ENCODE measurements at places on chromosomes 4 and X. TPM values are rescaled to one million over a fixed set of nuclear protein-coding genes. Genes with fewer than 3 reads are reported as not detected.

GRCh38 chrX:5788910-5789309 is 439.8 kb downstream of the NLGN4X start:
- no peak for DNase-seq

GRCh38 chrX:41391606-41392005 is 55.5 kb upstream of the NYX start:
- DNase-seq: no peak

- DNase-seq: no peak
Measured at GRCh38 chr4:100657187-100657586, 139.4 kb upstream of the EMCN start.

- DNase-seq: no peak
Measured at GRCh38 chr4:2626231-2626630, 89.8 kb downstream of the FAM193A start.

- no peak for DNase-seq
Measured at GRCh38 chrX:134622056-134622812, 36.0 kb downstream of the PLAC1 start.

- no peak for DNase-seq
Measured at GRCh38 chrX:9204560-9204959, 170.6 kb upstream of the FAM9B start.

DNA sequence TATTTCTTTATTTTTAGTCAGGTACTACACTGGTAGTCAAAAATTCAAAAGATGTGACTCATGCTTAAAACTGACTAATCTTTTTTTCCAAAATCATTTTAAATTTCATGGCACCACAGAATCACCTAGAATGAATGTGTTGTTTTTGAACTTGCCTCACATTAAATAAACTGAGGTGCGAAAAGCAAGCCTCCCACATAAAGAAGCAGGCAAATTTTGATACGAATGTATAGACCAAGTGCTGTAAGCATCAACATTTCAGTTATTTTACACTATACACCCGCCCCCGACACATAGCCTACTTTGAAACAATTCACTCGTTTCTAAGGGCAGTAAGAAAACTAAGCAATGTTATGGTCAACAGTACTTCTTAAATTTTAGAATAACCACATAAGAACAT is 94.3 kb downstream of the MRPL1 start:
- no peak for DNase-seq

- DNase-seq: no peak
Measured at GRCh38 chrX:5397409-5397808, 831.3 kb downstream of the NLGN4X start.

- DNase-seq: no peak
Measured at GRCh38 chrX:19683817-19684216, 168.5 kb upstream of the MAP3K15 start.

- no peak for DNase-seq
Measured at GRCh38 chr4:88697141-88697540, 488 bp downstream of the NAP1L5 start.

DNA sequence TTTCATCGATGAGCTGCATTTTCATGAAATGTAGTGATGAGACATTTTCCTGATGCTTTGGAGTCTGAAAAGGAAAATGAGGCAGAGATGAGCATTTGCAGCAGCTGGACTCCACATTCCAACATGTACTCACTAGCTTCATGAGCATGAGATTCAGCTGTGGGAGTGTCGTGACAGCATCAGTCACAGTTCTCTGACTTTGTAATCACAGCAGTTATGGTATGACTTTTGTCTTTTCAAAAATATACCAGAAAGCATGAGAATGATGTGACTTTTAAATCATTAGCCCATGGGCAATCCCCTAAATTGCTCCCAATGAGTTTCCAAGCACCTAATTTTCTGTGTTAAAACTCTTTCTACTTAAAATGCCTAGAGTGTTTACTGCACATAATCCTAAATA is 18.3 kb upstream of the MSL3 start:
- no peak for DNase-seq

Gene EREG
- total RNA-seq: 0.13 TPM

- no peak for DNase-seq
Measured at GRCh38 chr4:760616-761015, 55.0 kb downstream of the PCGF3 start.

Gene NEIL3
- total RNA-seq: 8.4 TPM

Gene SHOX
- not detected for total RNA-seq

GRCh38 chrX:74585766-74586165 is 28.7 kb downstream of the RLIM start:
- DNase-seq: no peak

GRCh38 chr4:142598132-142598531 is 248.0 kb downstream of the INPP4B start:
- DNase-seq: no peak

DNA sequence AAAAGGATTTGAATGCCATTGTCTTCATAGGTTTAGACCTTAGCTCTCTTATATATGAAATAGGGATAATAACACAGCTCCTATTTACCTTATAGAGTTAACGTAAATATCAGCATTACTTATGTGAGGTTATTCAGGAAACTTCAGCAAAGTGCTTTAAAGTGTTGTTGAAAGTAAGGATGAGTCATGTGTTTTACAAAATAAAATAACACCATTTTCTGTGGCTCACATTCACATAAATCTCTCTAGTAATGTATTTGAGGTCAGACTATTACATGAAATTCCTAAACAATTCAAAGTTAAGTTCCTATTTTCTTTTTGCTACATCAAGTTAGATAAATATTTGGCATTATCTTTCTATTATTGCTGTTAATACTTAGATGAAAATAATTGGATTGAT is 2.9 kb downstream of the GNRHR start:
- DNase-seq: no peak

Gene UBL4A
- total RNA-seq: 29.1 TPM
